ENCODE measurements at places on chromosomes 6 and 20.

- DNase-seq = no peak
Observed at GRCh38 chr6:27124252-27124657, 123.2 kb upstream of the PRSS16 start.

GRCh38 chr6:148365041-148365440 is 22.4 kb downstream of the SASH1 start:
- DNase-seq = no peak

GRCh38 chr6:116313101-116313776 is 33.5 kb upstream of the TSPYL1 start:
- DNase-seq = no peak

DNA sequence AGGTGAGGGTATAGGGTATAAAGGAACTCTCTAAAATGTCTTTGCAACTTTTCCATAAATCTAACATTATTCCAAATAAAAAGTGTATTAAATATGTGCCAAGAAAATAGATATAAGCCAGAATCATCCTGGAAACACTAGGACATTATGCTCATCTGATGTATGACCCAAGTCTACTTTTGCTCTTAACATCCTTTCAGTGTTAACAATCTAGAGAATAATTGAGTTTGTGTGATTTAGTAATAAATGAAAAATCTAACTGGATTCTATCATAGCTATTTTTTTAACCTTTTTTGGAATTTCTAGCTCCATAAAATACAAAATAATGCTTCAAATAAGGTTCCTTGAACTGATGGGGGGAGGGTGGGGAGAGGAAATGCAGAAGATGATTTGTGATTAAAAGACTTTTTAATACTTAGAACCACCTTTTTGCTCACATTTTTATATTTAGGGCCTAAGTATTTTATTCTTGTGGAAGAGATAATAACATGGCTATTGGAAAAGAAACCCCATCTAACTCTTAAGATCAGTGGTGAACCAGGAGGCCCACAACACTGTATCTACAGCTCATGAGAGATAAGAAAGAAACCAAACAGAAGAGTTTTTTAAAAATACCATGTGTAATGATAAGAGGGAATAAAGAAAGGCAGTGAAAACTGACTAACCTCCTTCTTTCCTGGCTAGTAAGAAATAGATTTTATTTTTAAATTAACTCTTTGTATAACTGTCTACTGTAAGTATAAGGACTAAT is 68.5 kb downstream of the PDSS2 start:
- DNase-seq = no peak

GRCh38 chr6:93678841-93679454 is 259.6 kb upstream of the EPHA7 start:
- no peak for DNase-seq

DNA sequence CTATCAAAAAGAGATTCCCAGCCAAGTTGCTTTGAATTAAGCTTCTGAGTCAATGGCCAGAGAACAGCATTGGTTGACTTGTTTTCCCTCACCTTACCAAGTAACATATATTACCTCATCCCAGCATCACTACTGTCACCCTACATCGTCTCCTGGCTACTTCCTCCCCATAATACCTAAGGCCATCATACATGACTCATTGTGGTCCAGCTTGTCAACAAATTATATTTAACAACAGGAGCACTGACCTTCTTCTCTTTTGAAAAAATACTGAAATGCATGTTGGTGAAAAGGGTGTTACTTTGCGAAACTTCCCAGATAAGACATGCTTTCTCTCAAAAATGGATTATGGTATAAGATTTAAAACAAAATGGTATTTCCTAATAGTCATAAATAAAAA is 106.9 kb downstream of the TBX18 start:
- DNase-seq = no peak

DNA sequence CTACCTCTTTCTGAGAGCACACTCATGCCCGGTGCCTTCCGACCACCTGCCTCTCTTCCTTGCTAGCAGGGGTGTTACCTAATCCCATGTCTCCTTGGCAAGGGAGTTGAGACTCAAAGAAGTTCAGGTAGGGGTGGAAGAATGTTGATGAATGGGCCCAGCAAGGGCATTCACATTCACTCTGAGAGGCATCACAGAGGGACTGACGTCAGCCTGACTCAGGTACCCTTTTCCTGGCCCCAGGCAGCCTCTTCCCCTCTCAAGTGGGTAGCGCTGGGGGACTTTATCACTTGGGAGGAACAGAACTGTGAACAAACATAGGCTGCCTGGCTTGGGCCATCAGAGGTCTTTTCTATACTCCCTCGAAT is 35.3 kb downstream of the HM13 start:
- no peak for DNase-seq

GRCh38 chr20:49823152-49823847 is 10.7 kb downstream of the SLC9A8 start:
- DNase-seq = no peak

GRCh38 chr20:12528104-12528503 is 480.7 kb upstream of the SPTLC3 start:
- no peak for DNase-seq

GRCh38 chr6:131840441-131840840 is 32.6 kb downstream of the ENPP1 start:
- no peak for DNase-seq

- no peak for DNase-seq
Observed at GRCh38 chr20:1490643-1491195, 501 bp downstream of the SIRPB2 start.

GRCh38 chr6:159929819-159930218 is 39.0 kb downstream of the MAS1 start:
- no peak for DNase-seq

All from stimulated activated CD8-positive, alpha-beta memory T cell treated with anti-CD3 and anti-CD28 coated beads, Interleukin-2, amount 100 ng/mL, for 1 hour (primary cell).